Mammary epithelial cell (primary cell): ENCODE measurements at places on chromosomes 2 and 18. TPM values are rescaled to one million over a fixed set of nuclear protein-coding genes. Genes with fewer than 3 reads are reported as not detected.

DNA sequence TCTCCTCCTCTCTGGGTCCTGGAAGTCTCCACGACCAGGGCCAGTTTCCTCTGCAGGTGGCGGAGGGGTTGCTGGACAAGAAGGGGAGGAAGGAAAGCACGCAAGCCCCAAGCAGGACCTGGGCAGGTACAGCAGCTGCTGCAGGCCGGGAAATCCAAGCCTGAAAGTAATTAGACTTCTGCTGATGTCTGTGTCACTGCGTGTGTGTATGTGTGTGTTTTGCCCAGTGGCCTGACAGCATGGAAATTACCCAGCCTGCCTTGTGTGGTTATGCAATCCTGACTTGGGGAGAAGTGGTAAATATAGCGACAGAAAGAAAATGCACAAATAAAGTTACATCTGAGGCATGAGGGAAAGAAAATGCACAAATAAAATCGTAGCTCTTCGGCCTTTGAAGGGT lies 121.8 kb upstream of the ZBTB14 start:
- DNase-seq = no peak

DNA sequence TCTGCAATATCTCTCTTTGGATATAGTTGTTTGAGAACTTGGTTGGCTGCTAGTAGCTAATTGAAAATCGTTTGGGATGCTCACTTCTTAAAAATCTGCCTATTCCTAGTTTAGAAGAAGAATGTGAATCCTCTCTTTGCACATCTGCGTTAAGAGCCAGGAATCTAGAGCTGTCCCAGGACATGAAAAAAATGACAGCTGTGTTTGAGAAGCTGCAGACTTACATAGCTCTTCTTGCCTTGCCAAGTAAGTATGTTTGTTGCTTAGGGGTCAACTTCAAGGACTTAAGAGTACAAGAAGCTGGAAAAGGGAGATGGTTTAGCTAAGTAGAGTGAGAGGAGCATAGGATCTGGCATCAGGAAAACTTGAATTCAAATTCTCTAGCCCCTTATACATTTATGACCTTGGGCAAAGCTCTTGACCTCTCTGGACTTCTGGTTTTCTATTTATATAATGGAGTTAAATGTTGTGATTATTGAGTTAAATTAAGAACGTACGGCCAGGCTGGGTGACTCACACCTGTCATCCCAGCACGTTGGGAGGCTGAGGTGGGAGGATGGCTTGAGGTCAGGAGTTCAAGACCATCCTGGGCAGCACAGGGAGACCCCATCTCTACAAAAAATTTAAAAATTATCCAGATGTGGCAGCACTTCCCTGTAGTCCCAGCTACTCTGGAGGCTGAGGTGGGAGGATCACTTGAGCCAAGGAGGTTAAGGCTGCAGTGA lies 55.2 kb upstream of the STON1 start:
- DNase-seq = no peak

C2orf92 gene
- polyA plus RNA-seq = 0.84 TPM

DNA sequence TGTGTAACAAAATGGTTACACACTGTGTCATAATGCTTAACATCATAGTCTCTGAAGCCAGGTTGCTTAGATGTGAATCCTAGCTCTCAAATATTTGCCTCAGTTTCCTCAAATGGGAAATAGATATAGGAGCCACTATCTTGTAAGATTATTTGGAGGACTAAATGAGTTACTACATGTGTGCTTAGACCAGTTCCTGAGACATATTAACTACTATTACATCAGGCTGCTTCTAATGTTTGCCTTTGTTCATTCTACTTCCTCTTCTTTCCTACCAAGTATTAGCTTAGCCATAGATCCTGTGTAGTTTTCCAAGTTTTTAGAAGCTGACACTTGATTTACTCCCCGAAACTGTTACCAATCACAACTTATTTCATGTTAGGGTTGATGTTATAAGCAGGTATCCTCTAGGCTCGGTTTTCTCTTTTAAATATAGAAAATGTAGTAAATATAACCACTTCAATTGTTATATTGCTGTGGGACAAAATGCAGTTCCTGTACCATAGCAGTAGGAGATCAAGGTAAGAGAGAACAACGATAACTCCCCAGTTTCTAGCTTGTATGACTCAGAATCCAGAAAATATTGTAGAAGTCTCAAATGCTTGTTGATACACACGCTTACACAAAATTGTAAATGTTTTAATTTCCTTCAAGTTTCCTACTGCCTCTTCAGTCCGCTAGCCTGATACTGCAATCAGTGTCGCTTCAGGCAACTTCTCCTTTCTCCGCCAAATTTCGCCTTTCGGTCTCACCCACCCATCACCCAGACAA lies 751 bp upstream of the DNAJC10 start:
- no peak for DNase-seq

- no peak for DNase-seq
Measured at GRCh38 chr2:96530144-96530430, 6.5 kb upstream of the ARID5A start.

DNA sequence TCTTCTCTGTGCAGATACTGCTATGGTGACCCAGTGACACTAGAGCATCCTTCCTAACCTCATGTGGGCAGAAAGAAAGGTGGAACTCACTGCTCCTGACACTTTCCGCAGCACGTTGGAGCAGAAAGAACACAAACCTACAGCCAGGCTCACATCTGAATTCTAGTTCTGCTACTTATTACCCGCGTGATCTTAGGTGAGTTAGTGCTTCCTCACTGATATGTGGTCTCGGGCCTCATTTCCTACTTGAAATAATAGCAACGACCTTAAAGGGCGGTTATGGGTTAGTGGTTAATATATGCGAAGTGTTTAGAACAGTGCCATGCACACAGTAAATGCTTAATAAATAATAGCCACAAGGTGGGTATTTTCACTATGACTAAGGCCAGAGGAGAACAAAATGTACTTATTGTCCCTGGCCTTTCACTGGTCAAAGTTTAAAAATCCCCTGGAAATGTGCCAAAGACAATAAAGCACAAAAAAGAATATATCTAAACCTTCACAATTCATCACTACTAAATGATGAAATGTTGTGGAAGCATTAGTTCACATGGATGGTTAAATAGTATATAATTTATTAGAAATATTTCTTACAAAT lies 66.6 kb downstream of the MYOM1 start:
- DNase-seq = peak; percentile 63

- DNase-seq = no peak
Measured at GRCh38 chr2:208389940-208390339, 16.7 kb upstream of the PTH2R start.

GRCh38 chr2:239106966-239107365 lies 259.1 kb downstream of the TWIST2 start:
- no peak for DNase-seq

DNA sequence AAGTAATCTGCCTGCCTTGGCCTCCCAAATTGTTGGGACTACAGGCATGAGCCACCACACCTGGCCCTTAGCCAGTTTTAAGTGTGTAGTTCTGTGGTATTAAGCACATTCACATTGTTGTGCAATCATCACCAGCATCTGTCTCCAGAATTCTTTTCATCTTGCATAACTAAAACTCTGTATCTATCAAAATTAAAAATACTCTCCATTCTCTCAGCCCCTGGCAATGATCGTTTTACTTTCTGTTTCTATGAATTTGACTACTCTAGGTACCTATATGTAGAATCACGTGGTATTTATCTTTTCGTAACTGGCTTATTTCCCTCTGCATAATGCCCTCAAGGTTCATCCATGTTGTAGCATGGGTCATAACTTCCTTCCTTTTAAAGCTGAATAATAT lies 45.5 kb upstream of the CAVIN2 start:
- peak; percentile 77 for DNase-seq

DNA sequence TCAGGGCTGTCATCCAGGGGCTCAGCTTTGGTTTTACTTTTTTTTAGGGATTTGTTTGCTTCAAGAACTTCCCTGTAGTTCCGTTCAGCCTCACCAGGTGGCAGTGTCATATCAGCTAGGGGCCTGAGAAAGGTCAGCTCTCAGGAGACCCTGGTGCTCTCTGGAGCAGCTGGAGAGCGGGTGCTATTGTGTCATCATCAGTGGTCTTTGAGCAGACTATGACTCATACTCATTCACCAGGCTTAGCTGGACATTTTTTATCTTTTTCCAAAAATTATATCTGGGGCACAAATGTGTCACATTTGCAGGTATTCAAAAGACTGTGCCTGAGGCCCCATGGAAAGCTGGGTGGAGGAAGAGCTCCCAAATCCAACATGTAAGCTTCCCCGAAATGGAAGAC lies 24.4 kb downstream of the ZNF892 start:
- DNase-seq = peak; percentile 57

DNA sequence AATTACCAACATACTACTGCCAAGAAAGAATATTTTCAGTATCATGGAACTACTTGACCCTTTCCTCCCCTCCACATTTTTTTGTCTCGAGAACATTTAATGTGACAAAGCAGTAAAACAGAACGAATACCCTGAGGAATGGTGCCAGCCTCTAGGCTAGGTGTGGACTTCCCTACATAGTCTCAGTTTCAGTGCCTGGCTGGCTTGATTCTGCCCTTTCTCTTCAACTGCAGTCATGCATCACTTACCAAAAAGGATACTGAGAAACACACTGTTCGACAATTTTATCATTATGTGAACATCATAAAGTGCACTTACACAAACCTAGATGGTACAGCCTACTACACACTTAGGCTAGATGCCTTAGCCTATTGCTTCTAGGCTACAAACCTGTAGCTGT lies 305.3 kb upstream of the HNRNPA3 start:
- no peak for DNase-seq

WNT6 gene
- polyA plus RNA-seq = not detected

DNA sequence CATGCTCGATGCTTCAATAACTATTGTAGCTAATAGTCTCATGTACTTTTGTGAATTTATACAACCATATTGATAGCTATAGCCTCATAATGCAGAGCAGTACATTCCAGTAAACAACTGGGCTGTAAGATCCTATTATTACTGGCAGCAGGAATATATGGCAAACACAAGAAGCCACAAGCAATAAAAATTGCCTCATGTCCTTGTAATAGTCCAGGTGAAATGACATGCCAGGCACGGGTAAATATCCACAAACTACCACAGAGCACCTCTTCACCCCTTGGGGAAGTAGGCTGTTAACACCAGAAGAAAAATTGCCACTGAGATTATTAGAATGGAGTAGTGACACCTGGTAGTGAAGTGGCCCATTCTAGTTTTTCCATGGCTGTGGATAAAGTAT lies 158.3 kb downstream of the MTX2 start:
- no peak for DNase-seq

IRS1 gene
- polyA plus RNA-seq = 27.6 TPM

DNA sequence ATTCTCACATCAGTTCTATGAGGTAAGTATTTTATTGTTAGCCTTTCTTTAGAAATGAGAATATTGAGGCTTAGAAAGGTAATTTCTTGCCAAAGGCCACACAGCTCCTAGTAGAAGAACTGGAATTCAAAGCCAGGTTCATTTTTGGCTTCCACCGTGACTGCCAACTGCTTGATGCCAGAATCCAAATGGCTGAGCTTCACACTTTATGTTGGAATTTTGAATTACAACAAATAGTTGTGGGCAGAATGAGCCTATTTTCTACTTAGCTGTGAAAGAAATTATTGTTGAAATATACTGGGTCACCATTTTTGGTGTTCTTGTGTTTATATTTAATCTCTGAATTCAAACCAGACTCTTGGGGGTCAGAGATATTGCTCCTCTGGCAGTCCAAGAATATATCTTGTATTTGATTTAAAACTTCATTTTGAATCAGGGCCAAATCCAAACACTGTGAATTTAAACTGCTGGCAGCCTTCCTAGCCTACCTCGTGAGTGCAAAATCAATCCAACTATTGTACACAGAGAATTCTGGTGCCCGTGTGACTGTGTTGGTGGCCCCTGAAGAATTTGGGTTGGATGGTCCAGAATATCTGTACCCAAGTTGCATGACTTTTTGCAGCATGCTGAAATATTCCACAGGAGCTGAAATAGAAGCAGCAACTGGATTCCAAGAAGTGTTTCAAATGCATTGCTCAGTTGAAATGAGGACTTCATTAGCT lies 35.6 kb upstream of the LPIN1 start:
- DNase-seq = no peak

DNA sequence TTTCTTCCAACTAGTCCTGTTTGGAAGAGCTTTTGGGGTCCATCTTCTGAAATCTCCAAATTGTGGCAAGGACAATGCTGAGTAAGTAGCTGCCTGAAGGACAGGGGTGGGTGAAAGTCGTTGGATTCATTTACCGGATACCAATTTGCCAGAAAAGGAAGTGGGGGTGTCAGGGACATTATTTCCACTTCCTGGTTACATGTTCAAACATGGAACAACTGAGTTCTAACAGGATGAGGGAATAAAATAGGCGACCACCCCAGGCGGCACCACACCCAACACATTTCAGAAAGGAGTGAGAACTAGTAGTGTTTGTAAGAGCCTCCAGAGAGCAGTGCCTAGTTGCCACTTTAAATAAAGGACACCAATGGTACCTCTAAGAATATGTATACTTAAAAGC lies 158.6 kb upstream of the SERTAD2 start:
- DNase-seq = no peak

CXCR4 gene
- 0.03 TPM for polyA plus RNA-seq

UGT1A3 gene
- not detected for polyA plus RNA-seq

IL1RL1 gene
- polyA plus RNA-seq = 0.09 TPM

- DNase-seq = peak; percentile 40
Measured at GRCh38 chr18:79093986-79094385, 24.8 kb downstream of the ATP9B start.

DNA sequence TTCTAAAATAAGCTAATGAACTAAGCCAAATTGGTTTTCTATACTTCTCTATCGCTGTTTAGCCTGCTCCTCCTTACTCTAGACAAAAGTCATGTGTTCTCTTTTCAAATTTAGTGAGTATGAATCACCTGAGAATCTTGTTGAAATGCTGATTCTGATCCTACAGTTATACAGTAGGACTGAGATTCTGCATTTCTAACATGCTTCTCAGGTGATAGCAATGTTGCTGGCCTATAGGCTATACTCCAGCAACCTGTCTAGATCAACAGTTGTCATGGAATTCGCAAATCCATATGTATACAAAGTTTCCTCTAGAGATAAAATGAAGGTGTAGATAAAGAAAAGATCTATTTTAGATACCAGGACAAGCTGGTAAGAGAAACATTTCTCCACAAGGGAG lies 62.9 kb downstream of the MEMO1 start:
- DNase-seq = no peak

DNA sequence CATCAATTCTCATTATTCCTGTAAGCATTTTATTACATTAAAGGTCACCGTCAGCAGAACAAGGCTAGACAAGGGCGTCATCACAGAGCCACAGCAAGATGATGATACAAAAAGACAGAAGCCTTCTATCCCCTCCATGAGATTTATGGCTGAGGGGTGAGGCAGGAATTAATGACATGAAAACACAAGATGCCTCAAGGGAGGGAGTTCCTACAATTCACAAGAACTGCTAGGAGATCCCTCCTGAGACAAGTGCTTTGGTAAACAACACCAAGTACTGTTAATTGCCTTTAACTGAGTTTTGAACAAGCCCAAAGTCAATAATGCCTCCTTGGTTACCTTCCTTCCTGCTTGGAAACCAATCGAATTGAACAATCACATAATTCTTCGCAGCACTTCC lies 14.1 kb downstream of the ADD2 start:
- DNase-seq = no peak

GKN2 gene
- polyA plus RNA-seq = not detected

- no peak for DNase-seq
Measured at GRCh38 chr2:153761936-153762335, 109.8 kb upstream of the GALNT13 start.
